ENCODE measurements at places on chromosomes 12 and 14.
A peak's percentile ranks its signal among the peaks of the same experiment; 100 is the strongest.

DNA sequence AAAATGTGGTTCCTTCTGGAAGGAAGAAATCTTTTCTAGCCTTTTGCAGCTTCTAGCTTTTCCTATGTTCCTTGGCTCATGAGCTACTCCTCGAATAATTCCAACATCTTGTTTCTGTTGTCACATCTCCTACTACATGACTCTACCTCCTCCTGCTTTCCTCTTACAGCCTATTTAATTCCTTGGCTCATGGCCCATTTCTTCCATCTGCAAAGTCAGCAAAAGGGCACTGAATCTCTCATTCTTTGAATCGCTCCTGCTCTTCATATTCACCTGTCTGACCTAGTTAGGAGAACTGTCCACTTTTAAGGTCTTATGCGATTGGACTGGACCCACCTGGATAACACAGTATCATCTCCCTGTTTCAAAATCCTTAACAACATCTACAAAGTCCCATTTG, 15.8 kb downstream of the PRKD1 start:
- no peak for DNase-seq

DNA sequence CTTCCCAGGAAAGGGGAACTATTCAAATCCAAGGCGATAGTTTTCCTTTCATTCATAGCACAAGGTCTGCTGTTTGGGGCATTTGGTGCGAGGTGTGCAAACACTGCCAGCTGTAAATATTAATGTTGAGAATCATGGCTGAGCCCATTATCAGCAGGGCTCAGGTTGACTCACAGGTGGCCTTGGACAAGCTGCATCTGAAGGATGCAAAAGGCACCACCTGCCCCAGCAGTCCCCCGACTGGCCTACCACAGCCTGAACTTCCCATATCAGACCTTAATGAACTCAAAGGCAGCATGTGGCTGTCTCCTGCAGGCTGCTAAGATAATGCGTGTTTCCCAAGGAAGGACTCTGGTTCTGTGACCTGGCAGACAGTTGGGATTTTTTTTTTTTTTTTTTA, 93.3 kb upstream of the MAP1LC3B2 start:
- no peak for DNase-seq

DNA sequence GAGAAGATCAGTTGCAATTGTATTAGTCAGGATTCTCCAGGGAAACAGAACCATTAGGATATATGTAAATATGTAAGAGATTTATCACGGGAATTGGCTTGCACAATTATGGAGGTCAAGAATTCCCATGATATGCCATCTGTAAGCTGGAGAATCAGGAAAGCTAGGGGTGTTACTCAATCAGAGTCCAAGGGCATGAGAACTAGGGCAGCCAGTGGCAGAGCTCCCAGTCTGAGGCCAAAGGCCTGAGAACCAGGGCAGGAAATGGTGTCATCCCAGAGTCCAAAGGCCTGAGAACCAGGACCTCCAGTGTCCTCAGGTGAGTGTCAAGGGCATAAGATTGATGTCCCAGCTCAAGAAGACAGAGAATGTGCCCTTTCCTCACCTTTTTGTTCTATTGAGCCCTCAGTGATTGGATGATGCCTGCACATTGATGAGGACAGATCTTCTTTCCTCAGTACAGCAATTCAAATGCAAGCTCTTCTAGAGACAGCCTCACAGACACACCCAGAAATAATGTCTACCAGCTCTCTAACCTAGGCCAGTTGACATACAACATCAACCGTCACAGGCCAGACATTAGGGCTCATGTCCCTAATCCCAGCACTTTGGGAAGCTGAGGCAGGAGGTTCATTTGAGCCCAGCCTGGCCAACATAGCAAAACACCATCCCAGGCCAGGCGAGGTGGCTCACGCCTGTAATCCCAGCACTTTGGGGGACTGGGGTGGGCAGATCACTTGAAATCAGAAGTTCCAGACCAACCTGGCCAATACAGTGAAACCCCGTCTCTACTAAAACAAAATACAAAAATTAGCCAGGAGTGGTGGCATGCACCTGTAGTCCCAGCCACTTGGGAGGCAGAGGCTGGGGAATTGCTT, 34.9 kb upstream of the ZNF740 start:
- DNase-seq, result no peak

GRCh38 chr12:93434256-93434865, 7.4 kb downstream of the UBE2N start:
- no peak for DNase-seq

DNA sequence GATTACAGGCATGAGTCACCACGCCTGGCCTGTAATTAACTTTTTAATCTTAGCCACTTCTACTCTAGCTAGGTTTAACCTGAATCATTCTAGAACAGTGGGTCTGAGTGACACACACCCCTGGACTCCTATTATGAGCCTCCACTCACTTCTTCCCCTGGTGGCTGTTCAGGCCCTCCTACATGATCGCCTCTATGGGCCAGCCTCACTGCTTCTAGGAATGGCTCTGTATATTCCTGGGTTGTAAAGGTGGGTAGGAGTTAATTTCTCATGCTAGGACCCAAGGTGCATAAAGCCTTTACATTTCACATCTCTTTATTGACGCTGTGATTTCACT, 8.0 kb upstream of the RNU6-8 start:
- no peak for DNase-seq

- DNase-seq, result no peak
Observed at GRCh38 chr14:56243110-56243509, 124.9 kb downstream of the PELI2 start.

GRCh38 chr12:121223292-121224285, 13.7 kb downstream of the P2RX4 start:
- no peak for DNase-seq

DNA sequence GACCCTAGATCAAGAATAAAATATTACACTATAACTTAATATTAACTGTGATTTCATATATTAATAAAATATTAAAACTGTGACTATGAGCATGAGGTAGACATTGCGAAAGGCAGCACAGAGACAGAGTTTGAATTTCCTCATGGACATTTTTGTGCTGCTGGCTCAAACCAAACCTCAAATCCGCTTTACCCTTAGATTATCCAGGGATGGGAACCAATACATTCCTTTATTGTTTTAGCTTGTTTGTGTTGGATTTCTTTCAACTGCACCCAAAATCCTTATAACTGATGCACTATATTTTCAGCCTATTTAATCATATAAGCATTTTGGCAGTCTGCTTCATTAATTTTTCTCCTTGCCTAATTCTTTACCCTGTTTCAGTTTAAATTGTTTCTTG, 436.7 kb downstream of the ATP23 start:
- no peak for DNase-seq

DNA sequence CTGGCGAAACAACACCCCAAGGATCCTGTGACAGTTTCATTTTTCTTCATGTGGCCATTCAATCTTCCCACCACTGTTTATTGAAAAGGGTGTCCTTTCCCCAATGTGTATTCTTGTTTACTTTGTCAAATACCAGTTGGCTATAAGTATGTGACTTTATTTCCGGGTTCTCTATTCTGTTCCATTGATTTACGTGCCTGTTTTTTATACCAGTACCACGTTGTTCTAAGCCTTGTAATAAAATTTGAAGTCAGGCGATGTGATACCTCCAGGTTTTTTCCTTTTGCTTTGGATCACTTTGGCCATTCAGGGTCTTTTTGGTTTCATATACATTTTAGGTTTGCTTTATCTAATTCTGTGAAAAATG, 9.1 kb upstream of the MGAT4C start:
- DNase-seq, result no peak

- DNase-seq, result no peak
Observed at GRCh38 chr14:99143126-99143525, 128.9 kb downstream of the BCL11B start.

DNA sequence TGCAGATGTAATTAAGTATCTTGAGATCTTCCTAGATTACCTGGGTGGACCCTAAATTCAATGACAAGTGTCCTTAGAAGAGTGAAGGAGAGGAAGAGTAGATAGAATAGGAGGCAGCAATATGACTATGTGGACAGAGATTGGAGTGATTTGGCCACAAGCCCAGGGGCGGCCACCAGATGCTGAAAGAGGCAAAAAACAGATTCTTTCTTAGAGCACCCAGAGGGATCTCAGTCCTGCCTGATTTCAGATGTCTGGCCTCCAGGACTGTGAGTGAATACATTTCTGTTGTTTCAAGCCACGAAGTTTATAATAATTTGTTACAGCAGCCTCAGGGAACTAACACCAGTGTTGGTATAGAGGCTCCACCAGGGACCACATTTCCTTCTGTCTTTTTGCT, 67.3 kb downstream of the DACT1 start:
- DNase-seq, result no peak

GRCh38 chr14:77025744-77026165, 2.8 kb downstream of the IRF2BPL start:
- no peak for DNase-seq

- DNase-seq, result no peak
Observed at GRCh38 chr12:11958221-11959091, 112.3 kb upstream of the BCL2L14 start.

DNA sequence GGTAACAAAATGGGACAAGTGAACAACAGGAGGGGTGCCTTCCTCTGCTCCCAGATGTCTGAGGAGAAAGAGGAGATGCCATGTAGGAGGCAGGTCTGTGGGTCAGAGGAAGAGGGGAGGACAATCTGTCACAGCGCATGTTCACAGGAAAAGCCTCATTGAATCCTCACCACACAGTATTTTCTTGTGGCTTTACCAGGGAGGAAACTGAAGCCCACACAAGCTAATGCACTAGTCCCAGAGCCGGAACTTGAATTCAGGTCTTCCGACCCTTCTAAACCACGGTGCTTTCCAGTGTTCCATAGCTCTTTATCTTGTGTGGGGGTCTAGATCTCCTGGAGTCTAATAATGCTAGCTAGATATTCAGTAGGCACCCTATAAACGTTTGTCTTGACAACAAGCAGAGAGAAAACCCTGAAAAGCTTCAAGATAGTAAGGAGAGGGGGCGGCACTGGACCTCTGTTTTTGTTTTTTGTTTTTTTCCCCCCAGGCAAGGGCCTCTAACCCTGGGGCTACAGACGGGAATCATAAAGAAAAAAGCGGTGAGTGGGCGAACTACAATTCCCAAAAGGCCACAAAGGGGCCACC, 371 bp upstream of the SHMT2 start:
- DNase-seq, result no peak

- DNase-seq, result no peak
Observed at GRCh38 chr12:104643819-104644669, 187.3 kb downstream of the CHST11 start.

DNA sequence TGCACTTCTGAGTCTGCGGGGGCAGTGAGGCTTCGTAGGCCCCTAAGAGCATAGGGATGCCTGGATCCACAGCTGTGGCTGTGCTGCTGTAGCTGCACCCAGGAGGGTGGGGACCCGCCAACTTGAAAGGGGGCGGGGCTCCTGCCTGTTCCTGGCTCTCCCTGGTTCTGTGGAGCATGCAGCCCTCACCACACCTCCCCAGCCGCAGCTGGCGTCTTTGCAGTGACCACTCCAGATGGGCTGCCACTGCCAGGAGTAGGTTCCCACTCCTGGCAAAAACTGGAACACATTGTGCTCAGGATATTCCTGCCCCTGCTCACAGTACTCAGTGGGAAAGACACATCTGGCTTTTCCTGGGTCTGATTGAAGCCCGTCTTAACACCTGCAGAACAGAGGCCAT, 35.8 kb downstream of the TIMELESS start:
- DNase-seq, result no peak

DNA sequence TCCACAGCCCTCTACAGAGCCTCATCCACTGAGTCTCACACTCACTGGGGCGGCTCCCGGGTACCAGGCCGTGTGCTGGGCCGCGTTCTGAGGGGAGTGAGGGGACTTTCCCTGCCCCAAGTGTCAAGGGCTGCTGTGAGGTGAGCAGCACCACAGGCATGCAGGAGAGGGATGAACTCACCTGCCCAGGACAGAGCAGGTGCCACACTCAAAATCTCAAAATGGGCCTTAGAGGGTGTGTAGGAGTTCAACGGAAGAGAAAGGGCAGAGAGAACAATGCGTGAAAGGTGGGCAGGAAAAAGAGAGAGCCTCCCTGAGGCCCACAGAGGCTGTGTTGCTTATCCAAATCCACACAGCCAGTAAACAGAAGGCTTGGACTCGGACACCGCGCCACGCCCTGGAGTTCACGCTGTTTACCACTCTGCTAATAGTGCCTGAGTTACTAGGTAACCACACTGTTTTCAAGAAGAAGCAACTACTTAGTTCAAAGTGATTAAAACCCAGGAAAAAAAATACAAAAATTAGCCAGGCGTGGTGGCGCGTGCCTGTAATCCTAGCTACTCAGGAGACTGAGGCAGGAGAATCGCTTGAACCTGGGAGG, 32.7 kb downstream of the TSPAN11 start:
- DNase-seq, result no peak

DNA sequence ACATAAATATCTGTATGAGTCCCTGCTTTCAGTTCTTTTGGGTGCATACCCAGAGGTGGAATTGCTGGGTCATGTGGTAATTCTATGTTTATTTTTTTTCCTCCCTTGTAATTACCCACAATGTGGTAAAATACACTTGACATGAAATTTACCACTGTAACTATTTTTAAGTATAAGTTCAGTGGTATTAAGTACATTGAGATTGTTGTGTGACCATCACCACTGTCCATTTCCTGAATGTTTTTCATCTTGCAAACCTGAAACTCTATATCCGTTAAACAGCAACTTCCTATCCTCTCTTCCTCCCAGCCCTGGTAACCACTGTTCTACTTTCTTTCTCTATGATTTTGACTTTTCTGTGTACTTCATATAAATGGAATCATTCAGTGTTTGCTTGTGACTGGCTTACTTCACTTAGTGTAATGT, 51.4 kb downstream of the BORCS5 start:
- no peak for DNase-seq

DNA sequence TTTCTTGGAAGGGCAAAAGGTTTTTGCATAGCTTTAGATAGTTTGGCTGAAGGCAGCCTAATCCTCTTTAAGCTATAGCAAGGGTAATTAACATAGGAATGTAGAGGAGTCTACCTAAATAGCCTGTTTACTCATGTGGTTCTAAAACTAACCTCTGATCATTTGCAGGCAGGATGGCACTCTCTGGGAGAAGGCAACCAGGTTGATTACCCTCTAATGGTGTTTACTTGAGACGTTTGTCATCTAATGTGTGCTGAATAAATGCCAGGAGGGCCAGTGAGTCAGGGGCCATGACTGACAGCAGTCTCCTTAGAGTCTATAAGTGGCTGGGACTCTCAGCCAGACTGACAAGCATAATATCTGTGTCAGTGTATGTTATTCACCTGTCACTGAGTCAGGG, 286.4 kb downstream of the PCNX1 start:
- DNase-seq, result no peak

GRCh38 chr12:84994426-84994825, 41.7 kb downstream of the TSPAN19 start:
- DNase-seq, result peak; percentile 15

DNA sequence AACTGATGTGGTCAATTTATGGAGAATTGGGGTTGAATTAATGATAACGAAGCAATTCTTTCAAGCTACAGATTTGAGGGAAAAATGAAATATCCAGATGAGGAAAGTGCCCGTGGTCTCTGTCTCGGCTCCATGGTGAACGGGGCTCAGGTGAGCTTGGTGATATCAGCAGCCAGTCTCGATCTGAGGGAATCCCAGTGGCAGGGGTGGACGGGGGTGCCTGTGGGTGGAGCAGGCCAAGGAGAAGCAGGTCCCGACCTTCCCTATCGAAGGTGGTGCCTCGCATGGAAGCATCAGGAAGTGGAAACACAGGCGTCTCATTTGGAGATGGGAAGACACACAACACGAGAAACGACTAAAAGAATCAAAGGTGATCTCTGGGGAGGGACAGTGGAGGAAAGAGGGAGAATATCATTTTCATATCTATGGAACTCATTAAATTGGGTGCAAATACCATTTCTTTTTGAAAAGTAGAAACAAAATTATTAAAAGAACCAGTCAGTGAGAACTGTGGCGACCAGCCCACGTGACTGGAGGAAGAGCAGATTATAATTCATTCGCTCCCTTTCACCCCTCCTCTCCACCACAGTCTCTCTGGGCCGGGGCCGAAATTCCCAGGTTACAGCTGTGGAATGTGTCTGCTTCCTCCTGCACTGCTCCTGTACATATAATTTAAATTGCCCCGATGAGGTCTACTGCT, 354.3 kb upstream of the SFSWAP start:
- DNase-seq, result no peak

All from naive thymus-derived CD8-positive, alpha-beta T cell (primary cell).